NCI-H1417 treated with DMSO at 0.1 percent for 48 hours (cell line): ENCODE measurements at places on chromosomes 6 and 20.

DNA sequence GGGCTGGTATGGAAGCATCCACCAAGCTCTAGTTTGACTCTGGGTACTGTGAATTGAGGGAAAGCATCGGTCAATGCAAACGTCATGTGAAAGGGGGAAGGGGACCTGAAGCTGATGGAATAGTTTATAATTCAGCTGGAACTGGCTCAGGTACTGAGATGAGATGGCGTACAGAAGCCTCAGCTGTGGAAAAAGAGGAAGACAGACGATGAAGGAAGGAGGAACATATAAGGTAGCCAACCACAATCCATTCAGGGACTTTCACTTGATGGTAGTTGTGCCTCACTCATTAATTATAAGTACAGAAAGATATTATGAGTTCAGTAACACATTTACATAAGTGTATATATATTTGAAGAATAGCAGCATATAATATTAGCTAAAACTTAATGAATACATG is 2.7 kb downstream of the CALHM5 start:
- no peak for DNase-seq

DNA sequence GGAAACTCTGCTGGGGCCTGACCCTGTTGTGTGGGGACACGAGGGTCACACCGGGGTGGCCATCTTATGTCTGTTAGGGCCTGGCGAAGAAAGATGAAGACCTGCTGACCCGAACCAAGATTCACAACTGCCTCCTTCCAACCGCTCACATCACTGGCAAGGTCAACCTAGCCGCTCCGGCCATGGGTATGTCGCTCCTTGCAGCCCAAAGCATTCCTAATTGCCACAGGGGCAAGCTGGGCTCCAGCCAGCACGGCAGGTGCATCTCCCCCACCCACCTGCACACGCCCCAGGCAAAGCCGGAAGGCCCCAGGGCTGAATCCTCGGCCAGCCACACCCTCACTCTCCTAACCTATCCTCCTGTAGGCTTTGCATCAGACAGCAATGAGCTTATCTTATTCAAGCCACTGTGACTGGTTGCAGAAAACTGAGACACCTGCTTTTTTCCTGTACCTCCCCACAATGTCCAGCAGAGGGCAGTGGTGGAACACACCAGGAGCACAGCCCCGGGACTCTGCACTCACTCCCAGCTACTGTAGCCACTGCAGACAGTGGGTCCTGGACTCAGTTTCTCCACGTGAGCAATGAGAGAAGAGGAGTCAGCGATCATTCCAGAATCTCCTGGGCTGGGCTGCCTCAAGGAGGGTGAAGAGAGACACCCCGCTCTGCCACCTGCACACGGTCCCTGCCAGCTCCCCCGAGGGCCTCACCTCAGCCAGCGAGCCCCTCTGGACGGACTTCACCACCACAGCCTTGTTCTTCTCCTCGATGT is 170.2 kb downstream of the PREX1 start:
- peak; percentile 13 for DNase-seq

GRCh38 chr20:41437836-41438235 is 71.2 kb upstream of the EMILIN3 start:
- no peak for DNase-seq

- DNase-seq, result no peak
Measured at GRCh38 chr6:29479560-29479959, 8.2 kb downstream of the MAS1L start.

GRCh38 chr6:27139756-27140579 is 107.5 kb upstream of the PRSS16 start:
- no peak for DNase-seq

DNA sequence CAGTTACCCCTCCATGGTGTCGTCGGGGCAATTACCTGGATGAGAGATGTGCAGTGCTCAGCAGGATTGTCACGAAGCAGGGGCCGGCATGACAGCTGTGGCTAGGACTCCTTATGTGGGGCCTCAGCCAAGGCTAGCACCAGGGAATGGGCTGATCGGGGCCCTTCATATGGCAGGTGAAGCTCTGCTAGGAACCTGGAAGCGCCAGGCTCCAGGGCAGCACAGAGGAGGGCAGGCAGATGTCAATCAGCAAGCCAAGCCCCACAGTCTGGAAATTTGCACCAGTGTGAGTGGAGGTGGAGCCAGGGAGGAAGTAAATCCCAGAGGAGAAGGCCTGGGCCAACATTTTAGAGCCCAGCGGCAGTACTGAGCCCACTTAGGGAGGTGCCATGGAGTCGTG is 21.2 kb downstream of the SYNDIG1 start:
- no peak for DNase-seq

DNA sequence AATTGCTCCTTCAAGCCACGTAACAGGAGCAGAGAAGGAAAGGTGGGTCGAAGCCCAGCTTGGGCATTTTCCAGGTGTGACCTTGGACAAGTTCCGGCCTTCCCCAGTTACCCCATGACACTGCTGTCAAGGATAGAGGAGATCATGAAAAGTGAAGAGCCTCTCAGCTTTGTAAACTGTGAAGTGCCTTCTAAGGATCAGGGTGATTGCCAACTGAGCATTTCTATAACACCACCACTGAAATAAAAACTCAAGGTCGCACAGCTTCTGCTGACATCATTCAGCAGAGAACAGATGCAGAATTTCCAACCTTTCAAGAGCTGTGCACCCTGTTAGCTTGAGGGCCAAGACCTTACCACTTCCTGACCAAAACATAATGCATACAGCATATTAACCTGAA is 24.0 kb upstream of the ZMYND8 start:
- DNase-seq, result no peak

DNA sequence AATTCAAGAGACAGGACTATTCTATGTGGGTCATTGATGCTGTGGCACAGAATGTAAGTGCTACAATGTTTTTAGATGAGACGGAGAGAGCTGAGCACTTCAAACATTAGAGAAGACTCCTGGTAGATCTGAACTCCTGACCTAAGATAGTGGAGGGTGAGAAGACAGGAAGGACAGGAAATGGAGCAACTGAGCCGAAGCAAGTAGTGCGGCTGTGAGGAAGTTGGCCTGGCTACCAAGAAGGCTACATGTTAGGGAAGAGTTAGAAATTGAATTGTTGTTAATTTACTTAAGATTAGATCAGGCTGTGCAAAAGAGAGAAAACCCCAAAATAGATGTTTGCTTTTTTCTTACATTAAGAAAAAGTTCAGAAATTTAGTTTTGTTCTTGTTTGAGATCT is 14.4 kb upstream of the MLIP start:
- DNase-seq, result no peak

DNA sequence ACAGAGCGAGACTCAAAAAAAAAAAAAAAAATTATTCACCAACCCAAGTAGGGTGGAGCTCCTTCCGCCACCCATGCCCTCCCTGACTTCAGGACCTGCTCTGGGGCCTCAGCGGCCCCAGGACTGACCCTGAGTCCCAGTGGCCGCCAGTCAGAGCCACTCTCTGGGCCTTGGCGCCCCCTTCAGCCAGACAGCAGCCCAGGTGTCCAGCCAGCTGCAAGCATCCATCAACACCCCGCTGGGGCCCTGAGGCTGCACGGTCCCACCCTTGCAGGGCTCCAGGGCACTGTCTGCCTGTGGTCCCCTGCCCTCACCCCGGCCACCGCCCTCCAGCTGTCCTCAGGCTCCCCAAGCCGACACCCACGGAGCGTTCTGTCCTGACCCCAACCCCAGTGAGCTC is 11.4 kb upstream of the KCNQ2 start:
- DNase-seq, result no peak

- DNase-seq, result no peak
Measured at GRCh38 chr20:24384865-24385264, 84.6 kb upstream of the SYNDIG1 start.

- DNase-seq, result no peak
Measured at GRCh38 chr6:129491436-129491835, 218.5 kb downstream of the ARHGAP18 start.

DNA sequence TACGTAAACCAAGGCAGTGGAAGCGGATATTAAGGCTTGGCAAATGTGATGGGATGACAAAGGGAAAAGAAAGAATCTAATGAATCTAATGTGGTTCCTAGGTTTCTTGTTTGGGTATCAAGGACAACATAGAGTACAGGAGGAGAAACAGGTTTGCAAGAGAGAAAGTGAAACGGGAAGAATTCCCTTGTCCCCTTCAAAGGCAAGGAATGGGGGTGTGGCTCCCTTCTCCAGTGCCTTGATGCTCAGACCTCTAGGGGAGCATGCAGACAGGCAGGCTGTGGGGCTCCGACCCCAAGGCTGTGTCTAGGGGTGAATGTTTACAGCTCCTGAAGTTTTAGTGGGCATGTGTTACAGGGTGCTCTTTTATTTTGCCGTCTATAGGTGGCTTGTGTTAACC is 317.5 kb upstream of the HSF2 start:
- no peak for DNase-seq

DNA sequence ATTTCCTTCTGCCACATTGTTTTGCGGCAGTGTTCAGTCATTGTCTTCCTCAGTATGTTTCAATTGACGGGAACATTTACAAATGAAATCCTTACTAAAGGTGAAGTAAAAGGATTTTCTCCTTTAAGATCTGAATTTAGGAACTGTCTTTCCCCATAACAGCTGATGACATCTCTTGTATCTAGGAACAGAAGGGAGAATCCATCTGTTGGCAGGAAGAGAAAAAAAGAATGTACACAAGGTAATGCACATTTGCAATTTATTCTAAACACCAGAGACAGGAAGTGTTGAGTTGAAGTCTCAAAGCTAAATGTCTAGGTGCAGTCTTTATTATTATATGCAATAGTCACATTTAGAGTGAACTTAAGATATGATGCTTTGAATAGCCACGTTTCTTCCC is 334.5 kb downstream of the HDGFL1 start:
- no peak for DNase-seq

DNA sequence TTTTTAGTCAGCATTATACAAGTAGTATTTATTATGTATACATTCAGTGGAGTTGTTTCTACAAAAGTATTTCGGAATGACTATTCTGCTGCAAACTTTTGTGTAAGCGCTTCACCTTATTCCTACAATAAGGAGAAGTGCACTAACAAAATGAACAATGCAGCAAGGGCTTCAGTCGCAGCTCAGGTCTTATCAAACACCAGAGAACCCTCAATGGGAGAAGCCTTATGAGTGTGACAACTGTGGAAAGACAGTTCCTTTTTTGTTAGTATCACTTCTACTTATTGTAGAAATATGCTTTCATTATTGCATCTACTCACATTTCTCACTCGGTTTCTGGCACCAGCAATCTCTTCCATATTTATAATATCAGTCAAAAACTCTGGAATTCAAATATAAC is 18.8 kb downstream of the ZKSCAN3 start:
- DNase-seq, result no peak

GRCh38 chr6:143335865-143336264 is 114.6 kb downstream of the ADAT2 start:
- no peak for DNase-seq

- no peak for DNase-seq
Measured at GRCh38 chr6:28758046-28758817, 165.6 kb downstream of the TRIM27 start.

DNA sequence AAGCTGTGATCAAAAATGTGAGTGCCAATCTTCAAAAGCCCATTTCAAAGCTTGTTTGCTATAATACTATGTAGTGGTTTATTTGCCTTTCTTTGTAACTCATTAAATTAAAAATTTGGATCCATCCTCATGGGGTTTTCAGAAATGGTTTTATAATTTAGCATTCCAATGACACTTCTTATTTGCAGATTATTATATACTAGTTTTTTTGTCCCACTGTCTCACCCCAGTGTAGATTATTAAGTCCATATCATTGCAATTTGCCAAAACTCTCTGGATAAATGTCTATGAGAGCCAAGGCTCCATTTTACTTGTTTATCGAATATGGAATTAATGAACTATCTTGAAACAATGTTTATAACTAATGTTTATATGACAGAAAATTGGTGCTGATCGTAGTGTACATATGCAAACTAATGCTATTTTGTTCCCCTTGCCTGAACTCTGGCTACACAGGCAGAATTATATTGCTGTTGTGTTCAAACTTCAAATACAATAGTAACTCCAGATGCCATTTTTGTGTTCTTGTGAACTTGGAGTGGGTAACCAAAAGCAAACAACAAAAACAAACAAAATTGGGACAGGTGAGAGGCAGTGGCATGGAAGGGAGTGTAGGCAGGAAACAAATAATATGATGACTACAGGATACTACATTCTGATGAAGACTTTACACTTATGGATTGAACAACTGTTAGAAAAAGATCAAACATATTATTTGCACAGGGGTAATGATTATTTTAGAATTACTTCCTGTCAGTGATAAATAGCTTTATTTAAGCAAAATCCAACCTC is 307.1 kb upstream of the FLRT3 start:
- DNase-seq, result peak; percentile 58

DNA sequence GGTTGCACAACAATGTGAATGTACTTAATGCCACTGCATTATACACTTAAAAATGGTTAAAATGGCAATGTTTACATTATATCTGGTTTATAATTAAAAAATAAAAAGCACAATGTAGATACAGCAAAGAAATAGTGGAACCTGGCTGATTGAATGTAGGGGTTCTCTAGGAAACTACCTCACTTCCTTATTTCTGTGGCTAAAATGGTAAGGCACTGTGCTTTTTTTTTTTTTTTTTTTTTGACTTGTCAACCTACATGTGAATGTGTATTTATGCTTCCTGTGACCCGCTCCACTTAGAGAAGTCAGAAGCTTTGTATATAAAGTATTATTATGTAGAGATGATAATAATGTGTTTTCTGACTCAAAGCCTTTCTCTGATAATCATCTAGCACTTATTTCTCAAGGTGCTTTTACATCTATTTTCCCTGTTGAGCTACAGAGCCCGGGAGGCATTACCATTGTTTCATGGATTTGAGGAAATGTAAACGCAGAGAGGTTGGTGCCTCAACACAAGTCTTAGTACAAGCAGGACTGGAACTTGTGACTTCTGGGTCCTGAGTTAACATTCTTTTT is 55.0 kb downstream of the SOX4 start:
- no peak for DNase-seq

DNA sequence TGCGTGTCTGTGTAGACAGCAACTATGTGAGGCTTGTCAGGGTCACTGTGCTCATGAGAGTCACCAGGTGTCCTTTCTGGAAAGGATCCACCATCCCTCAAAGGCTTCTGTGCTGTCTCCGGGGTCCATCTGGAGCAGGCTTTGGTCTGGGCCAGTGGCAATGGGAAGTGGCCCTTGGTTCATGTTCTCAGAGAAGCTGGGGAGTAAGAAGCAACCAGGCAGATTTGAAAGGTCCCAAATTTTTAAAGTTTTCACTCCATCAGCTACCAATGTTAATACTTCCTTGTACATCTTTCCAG is 68.2 kb downstream of the GCNT2 start:
- no peak for DNase-seq

DNA sequence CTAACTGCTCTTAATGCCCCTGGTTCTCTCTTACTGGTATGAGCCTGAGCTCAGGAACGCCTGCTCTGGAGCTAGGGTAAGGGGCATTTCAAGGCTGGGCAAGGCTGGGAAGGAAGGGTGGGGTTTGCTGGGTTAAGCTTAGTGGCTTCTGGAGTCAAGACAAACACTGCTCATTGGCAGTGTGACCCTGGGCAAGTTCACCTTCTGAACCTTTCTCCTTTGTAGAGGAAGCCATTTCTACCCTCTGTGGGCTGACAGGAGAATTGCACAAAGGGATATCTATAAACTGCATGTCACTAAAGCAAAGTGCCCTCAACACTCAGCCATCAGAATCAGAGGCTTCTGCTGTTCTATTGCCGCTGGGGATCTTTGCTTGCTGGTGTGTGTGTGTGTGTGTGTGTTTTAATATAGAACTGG is 20.3 kb upstream of the LRRN4 start:
- no peak for DNase-seq
